Activated CD4-positive, alpha-beta memory T cell treated with anti-CD3 and anti-CD28 coated beads for 36 hours (primary cell): ENCODE measurements at places on chromosomes 11 and 22.

GRCh38 chr11:57460758-57461749 is 726 bp downstream of the RTN4RL2 start:
- DNase-seq: no peak

DNA sequence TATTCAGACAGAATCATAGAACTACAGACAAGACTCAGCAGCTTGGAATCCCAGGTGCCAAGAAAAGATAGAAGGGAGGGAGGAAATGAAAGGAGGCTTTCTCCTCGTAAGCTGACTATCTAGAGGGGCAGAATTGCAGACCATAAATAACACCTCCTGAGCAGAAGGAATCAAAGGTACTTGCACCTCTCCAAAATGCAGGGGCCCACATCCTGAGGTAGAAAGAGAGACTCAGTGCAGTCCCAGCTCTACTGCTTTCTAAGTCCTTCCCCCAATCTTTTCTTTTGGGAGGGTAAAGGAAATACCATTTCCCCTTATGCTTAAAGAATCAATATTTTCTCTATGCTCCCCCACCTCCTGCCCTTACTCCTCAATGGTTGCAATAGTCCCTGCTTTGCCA is 55.2 kb downstream of the SYTL2 start:
- no peak for DNase-seq

- DNase-seq: no peak
Measured at GRCh38 chr11:15519124-15519791, 404.5 kb downstream of the INSC start.

DNA sequence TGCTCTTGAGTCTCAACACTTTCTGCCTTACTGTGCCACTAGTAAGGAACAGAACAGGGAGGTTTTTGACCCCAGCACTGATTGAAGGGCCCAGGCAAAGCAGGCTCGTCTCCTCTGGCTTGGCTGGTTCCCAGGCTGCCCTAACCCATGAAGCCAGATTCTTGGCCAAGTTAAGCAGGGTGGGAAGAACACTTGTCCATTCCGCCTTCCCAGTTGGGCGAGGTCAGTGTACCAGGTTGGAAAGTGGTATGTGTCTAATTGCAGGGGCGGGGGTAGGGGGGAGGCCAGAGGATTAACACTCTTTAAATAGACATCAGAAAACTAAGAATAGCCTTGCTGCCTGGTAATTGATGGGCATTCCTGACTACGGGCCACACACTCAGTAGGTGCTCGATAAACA is 14.4 kb downstream of the TIMP3 start:
- no peak for DNase-seq

- no peak for DNase-seq
Measured at GRCh38 chr11:67160872-67161783, 42.1 kb downstream of the KDM2A start.

GRCh38 chr11:497565-498296 is 9.3 kb downstream of the RNH1 start:
- DNase-seq: no peak

GRCh38 chr11:9138133-9138453 is 46.7 kb upstream of the SCUBE2 start:
- DNase-seq: no peak

DNA sequence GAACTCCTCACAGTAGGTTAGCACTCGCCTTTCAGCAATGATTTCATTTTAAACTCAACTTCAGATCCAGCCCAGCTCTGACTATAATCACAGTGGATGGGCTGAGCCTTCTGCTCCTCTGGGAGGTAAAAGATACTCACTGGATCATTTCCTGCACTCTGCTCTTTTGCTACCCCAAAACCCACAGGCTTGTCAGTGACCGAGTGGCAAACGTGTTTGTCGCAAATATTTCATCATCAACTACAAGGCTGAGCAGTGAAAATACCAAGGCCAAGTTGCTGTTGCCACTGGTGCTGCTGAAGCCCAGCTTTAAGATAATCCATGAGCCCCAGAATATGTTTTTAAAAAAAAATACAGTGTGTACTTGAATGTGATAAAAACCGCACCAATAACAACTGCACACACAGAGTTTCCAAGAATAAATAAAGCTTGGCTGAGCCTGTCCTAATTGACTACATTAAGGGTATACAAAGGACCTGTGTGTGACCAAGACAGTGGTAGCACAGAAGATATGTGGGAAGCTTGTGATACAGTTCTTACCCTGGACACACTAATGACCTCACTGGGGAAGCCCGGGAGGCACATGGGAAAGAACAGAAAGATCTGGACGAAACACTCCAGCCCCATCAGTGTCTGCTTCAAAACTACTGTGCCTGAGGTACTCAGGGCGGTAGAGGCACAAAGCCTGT is 41.3 kb downstream of the ABTB2 start:
- DNase-seq: no peak

- DNase-seq: no peak
Measured at GRCh38 chr11:37755521-37755920, 1157.5 kb upstream of the RAG2 start.

DNA sequence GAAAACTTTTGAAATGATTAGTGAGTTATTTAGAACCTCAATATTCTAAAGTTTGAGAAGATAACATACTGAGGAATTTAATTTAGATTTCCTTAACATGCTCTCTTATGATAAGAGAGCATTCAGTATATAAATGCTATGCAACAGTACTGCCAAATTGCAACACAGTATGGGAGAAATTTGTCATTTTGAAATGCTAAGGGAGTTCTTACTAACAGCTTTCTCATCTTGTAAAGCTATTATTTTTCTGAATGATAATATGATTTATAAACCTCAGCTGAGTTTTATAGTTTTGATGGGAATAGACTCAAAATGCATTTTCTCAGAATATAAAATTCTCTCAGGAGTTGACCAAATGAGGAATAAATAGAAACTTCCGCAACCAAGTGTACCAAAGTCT is 108.4 kb downstream of the SPON1 start:
- DNase-seq: no peak

GRCh38 chr11:64186492-64187165 is 658 bp downstream of the STIP1 start:
- DNase-seq: peak; percentile 72

DNA sequence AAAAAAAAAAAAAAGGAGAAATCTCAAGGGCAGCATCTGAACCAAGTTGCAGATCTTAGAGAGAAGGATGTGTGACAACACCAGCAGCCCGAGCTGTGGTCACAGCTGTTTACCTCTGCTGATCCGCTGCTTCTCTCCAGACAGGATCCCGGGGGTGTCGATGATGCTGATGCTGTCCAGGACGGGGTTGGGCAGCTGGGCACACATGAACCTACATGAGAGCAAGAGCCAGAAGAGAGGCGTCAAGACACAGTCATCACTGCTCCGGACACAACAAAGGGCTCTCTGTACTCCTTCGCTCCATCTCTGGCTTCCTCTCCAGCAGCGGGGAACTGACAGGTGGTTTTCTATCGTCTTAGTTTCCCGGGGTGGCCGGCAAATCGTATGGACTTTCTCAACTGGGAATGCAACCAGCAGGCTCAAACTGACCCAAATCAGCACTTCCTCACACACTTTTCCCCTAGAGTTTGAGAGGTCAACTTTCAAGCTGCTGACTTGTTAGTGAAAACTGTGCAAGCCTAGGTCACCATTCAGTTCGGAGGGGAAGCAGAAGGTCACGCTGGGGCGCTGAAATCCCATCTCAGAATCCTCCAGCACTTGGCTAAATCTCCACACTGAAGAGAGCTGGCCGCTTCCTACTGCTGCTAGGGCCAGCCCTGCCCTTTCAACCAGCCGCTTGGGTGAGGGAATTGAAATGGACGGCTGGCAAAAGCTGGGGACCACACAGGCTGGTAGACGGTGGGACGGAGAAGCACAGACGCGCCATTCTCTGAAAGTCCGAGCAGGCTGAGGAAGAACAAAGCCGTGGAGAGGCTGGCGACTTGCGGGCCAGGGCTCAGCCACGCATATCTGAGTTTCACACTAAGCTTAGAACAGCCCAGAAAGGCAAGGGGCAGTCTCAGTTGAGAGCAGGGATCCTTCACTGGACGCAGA is 3.8 kb downstream of the EHD1 start:
- peak; percentile 70 for DNase-seq

- no peak for DNase-seq
Measured at GRCh38 chr11:1109101-1109917, 34.6 kb downstream of the MUC2 start.

- DNase-seq: no peak
Measured at GRCh38 chr11:46422588-46422987, 31.0 kb upstream of the CHRM4 start.

- DNase-seq: no peak
Measured at GRCh38 chr11:126384449-126385070, 29.1 kb downstream of the ST3GAL4 start.

- no peak for DNase-seq
Measured at GRCh38 chr11:131977231-131977630, 606.8 kb downstream of the NTM start.

DNA sequence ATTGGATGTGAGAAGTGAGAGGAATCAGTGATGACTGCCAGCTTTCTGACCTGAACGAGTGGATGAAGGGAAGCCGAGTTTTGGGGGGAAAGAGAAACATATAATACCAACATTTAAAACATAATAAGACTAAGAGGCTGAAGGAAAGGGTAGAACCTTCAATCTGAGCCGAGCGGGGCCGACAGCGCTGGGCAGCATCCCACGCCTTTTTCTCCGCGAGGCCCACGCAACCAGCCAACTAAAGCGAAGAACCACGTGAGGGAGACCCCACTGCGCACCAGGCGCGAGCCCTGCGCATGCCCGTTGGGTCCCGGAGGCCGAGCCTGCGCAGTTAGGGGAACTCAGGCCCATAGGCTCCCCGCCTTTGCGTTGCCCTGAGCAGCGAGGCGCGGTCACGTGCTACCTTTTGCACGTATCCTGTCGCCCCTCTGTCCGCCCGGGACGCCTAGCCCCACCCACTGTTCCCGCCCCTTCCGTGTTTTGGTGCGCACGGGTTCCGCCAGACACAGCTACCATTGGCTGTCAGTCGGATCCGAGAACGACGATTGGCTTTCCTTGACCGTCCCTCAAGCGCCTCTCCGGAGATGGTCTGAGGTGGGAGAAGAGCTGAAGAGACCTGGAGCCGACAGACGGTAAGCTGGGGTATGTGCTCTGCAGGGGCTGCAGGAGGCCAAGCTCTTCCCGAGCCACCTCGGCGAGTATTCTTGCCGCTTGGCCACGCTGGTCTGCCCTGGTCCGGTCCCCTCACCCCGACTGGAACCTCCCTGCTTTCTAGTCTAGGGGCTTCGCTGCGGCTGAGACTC is at the start of gene HINFP:
TSS of gene HINFP (plus strand) at position 573 of the 803 bp plus-strand sequence. CDS start 5,365 bp downstream, outside the sequence.
- DNase-seq: peak; percentile 100

DNA sequence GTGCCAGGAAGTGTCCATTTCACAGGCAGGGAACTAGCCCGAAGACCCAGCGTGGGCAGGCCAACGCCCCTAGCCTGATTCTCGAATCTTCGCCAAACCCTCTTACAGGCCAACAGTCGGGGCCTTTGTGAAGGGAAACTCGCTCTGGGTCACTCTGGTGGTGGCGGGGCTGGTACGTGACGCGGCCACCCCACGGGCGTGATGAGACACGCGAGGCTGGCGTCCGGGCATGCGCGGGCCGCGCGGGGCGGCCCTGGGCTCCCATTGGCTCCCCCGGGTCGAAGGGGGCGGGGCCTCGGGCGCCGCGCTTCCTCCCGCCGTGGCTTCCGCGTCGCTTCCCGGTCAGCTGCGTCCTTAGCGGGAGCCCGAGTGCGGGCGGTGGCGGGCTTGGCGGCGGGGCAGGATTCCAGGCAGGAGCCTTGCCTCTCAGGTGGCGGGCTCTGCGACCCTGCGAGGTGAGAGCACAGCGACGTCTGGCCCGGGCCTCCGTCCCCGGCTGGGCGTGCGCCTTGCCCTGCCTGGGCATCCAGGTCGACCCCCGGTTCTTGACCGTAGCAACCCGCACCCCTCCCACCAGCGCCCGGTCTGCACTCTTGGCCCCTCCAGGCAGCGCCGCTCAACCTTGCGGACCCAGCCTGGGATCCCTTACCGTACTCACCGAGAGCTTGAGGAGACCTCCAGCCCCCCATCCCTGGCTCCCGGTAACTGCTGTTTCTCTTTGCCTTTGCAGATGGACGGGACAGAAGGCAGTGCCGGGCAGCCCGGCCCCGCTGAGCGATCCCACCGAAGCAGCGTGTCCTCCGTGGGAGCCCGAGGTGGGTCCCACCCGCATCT is at the start of gene FRMD8:
TSS of gene FRMD8 (plus strand) at position 331 of the 834 bp plus-strand sequence. CDS start at position 731, 400 bp downstream.
- peak; percentile 90 for DNase-seq

DNA sequence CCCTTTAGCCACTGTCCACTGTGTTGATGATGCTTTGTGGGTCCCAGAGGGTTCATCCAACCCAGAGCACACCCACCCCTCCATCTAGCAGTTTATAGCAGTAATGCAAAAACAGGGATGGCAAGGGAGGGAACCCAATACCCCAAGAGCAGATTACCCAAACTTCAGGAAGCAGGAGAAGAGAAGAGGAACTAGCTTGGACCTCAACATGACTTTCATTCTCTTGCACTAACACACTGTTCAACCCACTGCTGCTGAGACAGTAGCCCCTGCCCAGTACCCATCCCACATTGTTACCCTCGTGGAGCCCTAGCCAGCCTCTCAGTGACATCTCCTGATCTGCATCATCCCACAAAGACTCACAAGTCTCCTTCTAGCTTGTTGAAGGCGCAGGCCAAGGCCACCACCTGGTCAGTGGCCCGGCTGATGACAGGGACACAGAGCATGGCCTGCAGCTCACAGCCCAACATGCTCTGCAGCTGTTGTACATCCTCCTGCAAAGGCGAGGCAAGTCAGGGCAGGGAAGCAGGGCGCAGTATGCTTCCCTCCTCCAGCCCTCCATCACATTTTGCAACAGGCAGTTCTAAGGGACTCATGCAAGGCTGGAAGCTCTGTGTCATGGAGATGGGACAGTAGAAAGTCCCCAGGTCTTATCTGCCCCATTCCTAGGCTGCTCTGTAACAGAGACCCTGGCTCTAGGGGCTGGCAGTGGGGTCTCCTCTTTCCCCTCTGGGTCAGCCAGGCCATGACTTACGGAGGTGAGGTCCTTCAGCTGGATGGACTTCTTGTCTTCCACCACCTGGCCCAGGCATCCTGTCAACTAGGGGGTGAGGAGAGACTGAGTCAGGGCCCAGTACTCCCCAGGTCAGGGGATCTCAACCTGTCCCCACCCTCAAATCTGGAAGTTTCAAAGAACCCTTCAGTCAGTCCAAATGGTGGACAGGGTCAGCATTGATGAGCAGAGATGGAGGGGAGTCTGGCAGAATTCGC is 85.5 kb downstream of the PDE2A start:
- DNase-seq: no peak

GRCh38 chr11:133582750-133583149 is 50.4 kb upstream of the OPCML start:
- DNase-seq: no peak

- DNase-seq: no peak
Measured at GRCh38 chr11:81342966-81343365, 1390.7 kb downstream of the FAM181B start.
